Bone marrow (tissue), 2 donors: ENCODE measurements at places on chromosomes 7 and 10.

GRCh38 chr7:149027611-149028345 lies 527 bp downstream of the PDIA4 start:
- DNase-seq, result no peak

- no peak for DNase-seq
Observed at GRCh38 chr10:94757916-94758315, 4.6 kb upstream of the CYP2C19 start.

- DNase-seq, result no peak
Observed at GRCh38 chr7:37915438-37915837, 1.2 kb downstream of the SFRP4 start.

DNA sequence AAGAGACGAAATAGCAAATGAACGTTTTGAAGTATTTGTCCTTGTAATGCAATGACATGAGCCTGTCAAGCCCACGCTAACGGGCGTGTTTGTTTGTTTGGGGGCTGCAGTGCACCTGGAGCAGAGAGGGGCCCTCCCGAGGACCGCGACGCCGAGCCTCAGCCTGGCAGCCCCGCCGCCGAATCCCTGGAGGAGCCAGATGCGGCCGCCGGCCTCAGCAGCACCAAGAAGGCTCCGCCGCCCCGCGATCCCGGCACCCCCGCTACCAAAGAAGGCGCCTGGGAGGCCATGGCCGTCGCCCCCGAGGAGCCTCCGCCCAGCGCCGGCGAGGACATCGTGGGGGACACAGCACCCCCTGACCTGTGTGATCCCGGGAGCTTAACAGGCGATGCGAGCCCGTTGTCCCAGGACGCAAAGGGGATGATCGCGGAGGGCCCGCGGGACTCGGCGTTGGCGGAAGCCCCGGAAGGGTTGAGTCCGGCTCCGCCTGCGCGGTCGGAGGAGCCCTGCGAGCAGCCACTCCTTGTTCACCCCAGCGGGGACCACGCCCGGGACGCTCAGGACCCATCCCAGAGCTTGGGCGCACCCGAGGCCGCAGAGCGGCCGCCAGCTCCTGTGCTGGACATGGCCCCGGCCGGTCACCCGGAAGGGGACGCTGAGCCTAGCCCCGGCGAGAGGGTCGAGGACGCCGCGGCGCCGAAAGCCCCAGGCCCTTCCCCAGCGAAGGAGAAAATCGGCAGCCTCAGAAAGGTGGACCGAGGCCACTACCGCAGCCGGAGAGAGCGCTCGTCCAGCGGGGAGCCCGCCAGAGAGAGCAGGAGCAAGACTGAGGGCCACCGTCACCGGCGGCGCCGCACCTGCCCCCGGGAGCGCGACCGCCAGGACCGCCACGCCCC lies 118.5 kb downstream of the CYTH3 start:
- DNase-seq, result no peak

DNA sequence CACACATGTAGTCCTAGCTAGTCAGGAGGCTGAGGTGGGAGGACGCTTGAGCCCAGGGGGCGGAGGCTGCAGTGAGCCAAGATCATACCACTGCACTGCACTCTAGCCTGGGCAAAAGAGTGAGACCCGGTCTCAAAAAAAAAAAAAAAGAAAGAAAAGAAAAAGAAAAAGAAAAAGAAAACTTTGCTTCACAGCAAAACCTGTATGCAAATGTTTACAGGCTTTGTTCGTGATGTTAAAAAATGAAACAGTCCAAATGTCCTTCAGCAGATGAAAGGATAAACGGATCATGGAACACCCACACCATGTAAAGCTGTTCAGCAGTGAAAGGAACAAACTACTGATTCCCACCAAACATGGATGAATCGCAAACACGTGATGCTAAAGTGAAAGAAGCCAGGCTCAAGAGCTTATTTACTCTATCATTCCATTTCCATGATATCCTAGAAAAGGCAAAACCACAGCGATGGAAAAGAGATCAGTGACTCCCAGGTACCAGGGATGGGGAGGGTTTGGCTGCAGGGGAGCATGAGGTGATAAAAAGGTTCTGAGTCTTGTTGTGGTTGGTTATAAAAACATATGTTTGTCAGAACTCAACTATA lies 15.1 kb downstream of the LRRC20 start:
- DNase-seq, result no peak

DNA sequence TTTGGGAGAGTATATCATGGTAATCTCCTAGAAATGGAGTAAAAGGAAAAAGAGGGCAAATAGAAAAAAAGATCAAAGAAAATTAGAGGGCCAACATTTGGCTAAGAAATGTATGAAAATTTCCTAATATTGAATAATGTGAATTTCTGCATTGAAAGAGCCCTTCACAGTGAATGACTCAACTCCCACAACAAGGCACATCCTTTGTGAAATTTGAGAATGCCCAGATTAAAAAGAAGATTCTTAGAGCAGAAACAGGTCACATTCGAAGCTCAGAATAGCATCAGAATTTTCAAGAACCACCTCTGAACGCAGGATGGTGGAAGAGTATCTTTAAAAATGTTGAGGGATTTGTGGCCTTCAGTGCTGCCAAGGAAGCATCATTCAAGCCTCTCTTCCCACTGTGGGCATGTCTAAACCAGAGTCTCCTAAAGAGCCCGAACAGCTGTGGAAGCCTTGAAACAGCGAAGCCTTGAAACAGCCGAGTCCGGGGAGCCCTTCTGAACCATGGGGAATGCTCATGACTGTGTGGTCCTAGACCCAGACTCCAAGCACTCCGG lies 43.6 kb downstream of the GUSB start:
- DNase-seq, result no peak

GRCh38 chr7:51620706-51621105 lies 304.1 kb upstream of the COBL start:
- no peak for DNase-seq

- no peak for DNase-seq
Observed at GRCh38 chr10:12196531-12197211, 683 bp downstream of the CDC123 start.

DNA sequence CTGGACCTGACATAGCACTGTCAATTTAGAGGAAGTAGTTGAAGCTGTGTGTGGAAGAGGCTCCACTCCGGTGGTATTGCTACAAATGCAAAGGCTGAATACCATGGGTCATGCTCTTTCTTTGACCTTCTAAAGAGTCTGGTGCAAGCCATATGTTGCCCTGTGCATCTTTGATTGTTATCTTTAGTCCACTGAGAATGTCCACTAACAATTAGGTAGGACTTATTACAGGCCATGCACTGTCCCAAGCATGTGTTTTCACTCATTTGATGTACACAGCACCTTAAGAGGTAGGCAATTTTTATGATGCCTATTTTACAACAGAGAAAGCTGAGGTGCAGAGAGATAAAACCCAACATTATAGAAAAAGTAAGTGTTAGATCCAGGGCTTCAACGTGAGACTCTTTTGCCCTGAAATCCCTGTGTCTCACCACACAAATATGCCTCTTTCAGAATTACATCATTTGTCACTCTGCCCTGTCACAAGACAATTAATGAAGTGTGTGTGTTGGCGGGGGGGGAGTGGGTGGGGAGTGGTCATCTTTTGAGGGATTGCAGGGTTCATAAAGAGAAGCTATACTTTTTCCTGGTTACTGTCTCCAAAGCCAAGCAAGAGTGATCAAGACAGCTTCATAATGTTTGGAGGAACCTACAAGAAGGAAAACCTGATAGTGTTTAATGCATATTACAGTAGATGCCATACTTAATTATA lies 637.6 kb upstream of the IGFBP3 start:
- DNase-seq, result no peak

DNA sequence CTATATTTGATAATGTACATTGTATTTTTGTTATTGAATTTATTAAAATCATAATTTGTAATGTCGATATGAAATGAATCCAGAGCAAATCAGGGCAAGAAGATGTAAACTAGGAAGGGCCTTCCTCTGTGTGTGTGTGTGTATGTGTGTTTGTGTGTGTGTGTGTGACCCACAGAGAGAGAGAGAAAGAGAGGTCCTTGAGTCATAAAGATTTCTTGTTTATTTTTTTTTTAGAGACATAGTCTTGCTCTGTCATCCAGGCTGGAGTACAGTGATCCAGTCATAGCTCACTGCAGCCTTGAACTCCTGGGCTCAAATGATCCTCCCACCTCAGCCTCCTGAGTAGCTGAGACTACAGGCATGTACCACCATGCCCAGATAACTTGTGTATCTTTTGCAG lies 50.7 kb downstream of the INPP5F start:
- DNase-seq, result no peak

DNA sequence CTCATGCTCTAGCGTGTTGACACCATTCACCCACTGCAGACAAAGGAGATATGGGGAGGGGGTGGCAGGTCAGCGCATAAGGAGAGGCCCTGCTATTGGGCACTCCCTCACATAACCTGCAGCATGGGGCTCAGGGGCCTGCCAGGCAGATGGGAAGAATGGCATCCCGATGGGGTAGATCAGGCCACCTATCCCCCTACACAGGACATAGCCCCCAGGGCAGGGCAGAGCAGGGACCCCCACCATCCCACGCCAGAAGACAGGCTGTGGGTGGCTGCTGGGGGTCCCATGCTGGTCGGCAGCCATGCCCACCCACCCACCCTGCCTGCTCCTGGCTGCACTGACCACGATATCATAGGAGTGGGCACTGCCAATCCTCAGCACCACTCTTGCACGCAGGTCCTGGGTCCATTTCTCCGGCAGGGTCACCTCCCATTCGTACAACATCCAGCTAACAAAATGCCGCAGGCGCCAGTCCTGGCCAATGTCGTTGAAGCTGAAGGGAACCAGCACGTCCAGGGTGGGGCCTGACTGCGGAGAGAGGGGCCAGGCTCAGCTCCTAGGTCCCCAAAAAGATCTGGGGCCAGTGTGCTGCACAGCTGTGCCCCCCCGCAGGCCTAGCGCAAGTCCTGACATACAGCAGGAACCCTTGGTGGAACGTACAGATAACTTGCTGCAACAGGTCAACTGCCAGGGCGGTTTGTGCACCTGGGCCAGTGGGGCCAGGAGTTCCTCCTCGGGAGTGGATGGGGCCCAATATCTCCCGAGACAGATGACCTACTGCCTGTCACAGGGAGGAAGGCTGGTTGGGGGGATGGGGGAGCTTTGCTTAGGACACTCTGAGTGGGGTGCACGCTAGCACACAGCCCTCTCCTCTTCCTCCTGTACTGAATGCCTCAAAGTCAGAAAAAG lies 45.9 kb upstream of the ZNF479 start:
- no peak for DNase-seq

GRCh38 chr7:6475433-6476186 lies 27.9 kb upstream of the DAGLB start:
- no peak for DNase-seq

GRCh38 chr10:4013651-4014121 lies 228.7 kb upstream of the KLF6 start:
- no peak for DNase-seq

DNA sequence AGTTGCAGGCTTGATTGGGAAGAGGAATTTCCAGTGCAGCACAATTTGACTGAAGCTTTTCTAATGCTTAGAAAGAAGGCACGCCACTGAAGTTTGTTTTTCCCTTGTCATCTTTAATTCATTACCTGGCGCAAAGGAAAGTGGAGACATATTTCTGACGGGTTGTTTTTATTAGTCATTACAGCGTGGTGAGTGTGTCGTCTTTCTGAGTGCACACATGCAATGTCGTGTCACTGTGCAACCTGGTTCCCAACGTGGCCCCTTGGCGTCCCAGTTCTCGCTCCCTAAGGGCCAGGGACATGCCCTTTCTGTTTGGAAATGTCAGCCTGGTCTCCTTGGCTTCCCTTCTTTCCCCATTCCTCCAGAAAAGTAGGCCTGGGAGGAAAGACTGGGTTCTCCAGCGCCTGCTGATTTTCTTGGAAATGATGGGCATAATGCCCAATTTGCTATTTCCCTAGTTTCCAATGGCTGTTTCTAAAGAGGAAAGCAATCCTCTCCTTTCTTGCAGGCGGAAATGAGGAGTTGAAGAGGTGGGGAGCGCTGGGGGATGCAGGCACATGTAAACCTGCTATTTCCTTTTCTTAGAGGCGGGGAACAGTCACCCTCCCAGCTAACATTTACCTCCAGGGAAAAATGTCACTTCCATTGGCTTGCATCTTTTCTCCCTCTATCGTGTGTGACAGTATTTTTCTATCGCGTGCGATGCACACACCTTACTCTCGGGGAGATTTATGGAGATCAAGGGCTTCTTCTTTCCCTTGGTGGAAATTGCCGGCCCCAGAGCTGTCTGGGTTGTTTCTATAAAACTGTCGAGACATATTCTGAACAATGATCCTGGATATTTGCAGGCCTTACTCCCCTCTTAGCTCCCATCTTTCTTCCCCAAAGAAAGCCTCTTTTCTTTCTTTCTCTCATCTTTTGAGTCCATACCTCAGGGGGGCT lies 249.8 kb downstream of the ARHGAP12 start:
- DNase-seq, result no peak

DNA sequence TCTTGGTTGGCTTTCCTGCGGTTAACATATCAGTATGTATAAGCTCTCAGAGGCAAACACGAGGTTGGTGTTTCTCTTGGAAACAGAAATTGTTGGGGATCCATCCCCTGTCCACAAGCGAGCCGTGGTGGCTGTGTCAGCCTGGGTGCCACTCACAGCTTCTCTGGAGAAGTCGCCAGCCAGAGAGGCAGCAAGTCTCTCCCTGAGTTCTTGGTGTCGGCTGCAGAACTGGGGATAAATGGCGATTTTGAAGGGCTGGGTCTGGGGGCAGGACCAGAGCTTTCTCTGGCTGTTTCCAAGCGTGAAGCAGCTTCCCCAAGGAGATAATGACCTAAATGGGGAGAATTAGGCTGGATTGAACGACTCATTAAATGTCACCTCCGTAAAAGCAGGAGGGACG lies 335.3 kb downstream of the GLRX3 start:
- no peak for DNase-seq

DNA sequence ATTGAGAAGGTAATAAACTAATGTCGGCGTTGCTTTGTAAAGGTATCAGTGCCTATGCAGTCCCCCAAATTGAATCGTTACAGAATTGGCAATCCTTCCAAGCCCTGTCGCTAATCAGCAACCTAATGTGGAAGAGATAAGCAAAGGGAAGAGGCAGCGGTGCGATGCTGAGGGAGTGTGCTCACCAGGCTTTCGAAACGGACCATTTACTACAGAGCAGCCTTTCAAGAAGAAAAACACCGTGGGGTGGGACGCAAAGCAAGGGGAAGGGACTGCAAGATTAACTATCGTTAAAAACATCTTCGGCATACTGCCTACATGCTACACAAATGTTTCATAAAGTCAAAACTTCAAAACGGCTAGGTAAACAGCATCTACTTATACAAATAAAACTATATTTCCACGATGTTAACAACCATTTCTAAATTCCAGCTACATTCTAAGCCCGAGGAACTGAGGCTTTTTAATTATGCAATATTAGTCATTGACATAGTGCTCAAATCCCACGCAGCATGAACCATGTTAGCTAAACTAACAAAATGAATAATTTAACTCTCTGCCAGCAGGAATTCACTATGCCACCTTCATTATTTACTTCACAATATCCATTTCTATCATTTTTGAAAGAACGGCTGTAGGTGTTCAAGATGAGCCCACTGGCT lies 85.2 kb downstream of the CHCHD3 start:
- DNase-seq, result no peak

- no peak for DNase-seq
Observed at GRCh38 chr10:113168584-113168983, 218.5 kb downstream of the TCF7L2 start.

GRCh38 chr10:119233821-119234220 lies 26.4 kb downstream of the GRK5 start:
- DNase-seq, result no peak
